ENCODE measurements at places on chromosomes 1 and 21.
A peak's percentile ranks its signal among the peaks of the same experiment; 100 is the strongest.

- DNase-seq, result no peak
Observed at GRCh38 chr1:157958263-157958662, 35.2 kb upstream of the KIRREL1 start.

GRCh38 chr1:246165826-246166709 lies 341.0 kb downstream of the SMYD3 start:
- DNase-seq, result no peak

DNA sequence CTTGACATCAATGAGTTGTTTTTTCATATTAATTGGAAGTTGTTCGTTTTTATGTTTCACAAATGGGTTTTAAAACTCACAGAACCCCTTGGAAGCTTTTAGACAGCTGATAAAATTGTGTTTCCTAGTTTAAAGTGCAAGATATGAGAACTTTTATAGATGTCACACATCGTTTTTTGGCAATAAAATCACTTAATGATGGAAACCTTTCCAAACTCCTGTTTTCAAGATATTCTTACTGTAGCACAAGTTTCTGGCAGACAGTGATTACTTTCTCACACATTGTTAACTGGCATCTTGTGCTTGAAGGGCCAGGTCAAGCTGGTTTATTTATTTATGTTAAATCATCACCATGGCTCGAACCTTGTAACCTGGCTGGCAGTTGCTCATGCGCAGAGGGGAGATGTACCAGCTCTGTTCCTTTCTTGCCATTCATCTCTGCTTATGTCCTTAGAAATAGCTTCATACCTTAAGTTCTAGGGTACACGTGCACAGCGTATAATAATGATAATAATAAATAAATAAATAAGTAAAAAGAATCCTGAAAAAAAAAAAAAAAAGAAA lies 10.2 kb upstream of the RCAN1 start:
- DNase-seq, result no peak

DNA sequence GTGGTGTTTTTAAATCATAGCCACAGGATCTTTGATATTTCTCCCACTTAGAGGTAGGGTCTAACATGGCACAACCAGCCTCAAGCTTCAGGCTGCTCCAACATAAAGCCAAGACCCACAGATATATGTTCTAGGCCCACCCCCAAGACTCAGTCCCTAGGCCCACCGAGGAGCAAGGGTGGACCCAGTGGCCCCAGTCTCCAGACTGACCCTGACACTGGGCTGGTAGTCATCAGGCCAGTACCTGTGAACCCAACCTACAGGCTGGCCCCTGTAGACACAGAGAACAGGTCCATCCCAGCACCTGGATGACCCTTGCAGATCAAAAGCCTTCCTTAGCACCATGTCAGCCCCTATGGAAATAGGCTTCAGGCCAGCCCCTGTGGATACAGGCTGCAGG lies 60.5 kb downstream of the NEGR1 start:
- DNase-seq, result no peak

DNA sequence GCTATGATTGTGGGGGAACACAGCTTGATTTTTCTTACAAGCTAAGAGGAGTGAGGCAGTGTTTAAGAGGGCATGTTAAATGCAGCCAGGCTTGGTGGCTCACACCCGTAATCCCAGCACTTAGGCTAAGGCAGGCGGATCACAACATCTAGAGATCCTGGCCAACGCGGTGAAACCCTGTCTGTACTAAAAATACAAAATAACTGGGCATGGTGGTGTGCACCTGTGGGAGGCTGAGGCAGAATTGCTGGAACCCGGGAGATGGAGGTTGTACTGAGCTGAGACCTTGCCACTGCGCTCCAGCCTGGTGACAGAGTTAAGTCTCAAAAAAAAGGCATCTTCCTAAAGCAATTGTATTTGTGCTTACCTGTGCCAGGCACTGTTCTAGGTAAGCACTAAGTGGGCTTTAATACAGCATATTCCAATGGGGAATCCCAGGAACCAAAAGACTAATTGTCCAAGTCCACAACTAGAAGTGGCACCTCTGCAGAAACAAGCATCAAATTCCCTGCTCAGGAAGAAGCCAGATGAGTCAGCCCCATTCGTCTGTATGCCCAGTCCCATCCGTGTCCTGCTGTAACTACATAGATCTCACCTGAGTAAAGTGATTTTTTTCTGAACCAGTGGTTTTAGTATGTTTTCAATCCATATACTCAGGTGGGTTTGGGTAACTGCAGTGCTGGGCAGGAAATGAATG lies 4.6 kb downstream of the RCC1 start:
- DNase-seq, result no peak

DNA sequence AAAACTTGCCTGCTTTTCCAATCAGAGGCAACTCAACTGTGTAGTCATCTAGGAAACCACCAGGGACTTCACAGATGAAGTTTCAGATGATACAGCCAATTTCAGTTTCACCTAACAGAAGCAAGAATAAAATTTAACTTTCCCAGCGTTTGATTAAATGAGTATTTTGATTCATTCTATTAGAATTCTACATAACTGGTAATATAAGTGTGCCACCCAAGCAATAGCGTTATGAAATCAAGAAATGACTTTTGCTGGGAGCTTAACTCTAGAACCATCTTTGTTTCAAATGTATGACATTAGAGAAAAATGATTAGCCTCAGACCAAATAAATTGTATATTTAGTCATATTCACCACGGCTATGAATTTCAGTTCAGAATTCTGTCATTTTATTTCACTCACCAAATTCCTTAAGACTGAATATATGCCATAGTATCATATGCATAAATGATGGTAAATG lies 239.3 kb downstream of the NRIP1 start:
- no peak for DNase-seq

DNA sequence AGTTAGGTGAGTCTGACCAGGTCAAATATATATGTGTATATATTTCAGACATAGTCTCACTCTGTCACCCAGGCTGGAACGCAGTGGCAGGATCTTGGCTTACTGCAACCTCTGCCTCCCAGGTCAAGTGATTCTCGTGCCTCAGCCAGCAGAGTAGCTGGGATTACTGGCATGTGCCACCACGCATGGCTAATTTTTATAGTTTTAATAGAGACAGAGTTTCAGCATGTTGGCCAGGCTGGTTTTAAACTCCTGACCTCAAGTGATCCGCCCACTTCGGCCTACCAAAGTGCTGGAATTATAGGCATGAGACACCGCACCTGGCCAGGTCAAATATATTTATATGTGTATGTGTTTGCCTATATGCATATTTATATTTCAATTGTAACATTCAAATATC lies 581.5 kb upstream of the B3GALT2 start:
- no peak for DNase-seq

DNA sequence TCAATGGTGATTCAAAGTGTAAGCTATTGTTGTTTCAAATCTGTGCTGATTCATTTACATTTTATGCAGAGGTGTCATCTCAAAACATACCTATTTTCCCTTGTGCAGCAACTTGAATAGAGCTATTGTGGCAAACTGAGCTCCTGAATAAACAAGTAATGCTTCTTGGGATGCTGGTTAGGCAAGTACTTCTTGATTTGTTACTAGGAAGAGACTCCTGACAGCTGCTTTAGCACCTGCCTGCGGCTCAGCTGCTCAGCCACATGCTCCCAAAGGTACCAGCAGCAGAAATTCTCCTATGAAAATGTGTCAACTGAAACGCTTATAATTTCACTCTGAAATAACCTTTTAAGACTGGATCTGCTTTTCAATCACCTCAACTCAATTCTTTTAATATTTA lies 352.3 kb downstream of the RYR2 start:
- no peak for DNase-seq

GRCh38 chr1:221606256-221606655 lies 135.6 kb downstream of the DUSP10 start:
- no peak for DNase-seq

DNA sequence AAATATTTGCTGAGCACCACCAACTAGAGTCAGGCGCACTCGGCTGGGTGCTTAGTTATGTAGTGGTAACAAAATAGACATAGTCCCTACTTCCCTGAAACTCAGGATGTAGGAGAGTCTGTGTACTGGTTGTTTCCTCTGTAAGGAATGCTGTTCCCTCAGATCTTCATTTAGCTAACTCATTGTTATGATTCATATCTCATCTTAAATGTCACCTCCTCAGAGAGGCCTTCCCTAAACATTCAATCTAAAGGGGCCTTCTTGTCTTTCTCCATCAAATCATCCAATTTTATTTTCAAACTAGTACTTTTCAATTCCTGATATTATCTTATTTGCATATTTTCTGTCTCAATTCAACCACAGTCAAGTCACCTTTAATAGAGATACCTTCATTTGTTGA lies 132.9 kb downstream of the PIK3R3 start:
- no peak for DNase-seq

DNA sequence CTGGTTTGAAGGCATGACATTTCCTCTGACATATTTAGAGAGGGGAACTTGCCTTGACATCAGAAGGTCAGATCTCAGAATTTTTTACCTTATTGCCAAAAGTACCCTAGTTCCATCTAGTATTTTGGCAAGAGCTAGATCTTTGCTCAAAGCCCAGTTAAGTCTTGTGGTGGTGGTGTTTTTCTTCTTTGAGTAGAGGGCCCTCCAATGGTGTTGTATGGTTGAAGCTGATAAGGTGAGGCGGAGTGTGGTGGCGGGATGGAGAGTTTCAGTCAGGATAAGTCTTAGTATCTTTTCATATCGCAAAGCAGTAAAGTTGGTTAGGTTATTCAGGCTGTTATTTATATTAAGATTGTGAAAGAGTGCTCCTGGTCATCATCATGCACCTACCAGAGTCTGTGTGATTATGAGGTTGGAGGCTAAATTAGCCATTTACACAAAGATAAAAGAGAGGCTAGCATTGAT lies 20.1 kb upstream of the MACF1 start:
- DNase-seq, result no peak

DNA sequence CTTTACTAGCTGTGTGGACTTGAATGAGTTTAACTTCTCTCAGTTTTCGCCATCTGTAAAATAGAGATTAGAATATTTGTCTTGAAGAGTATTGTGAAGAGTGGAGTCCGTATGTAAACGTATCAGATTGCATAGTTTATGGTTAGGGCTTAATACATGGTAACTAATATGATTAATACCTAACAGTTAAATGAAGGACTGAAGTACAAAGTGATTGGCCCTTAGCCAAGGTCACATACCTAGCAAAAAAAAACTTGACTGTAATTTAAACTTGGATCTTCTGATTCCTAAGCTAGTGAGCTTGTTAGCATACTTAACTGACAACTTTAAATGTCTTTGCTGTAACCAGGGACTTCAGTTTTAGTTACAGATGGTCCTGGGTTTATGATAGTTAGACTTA lies 1.9 kb downstream of the GIPC2 start:
- no peak for DNase-seq

DNA sequence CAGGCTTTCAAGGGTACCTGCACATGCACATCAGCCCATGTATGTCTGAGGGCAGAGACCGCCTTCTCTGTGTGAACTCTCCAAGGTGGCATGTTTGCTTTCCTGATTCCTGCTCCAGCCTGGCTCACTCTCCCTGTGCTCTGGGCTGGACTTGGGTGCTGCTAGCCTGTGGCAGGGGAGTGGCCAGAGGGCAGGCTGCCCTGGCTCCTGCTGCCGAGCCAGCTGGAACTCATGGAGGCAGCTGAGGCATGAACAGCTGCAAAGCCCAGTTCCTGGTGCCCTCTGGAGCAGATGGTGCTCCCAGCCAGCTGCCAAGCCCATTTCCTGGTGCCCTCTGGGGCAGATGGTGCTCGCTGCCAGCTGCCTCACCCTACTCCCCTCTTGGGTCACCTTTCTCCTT lies 7.6 kb downstream of the UBL4B start:
- no peak for DNase-seq

- DNase-seq, result no peak
Observed at GRCh38 chr1:114700036-114700600, 4.8 kb upstream of the AMPD1 start.

DNA sequence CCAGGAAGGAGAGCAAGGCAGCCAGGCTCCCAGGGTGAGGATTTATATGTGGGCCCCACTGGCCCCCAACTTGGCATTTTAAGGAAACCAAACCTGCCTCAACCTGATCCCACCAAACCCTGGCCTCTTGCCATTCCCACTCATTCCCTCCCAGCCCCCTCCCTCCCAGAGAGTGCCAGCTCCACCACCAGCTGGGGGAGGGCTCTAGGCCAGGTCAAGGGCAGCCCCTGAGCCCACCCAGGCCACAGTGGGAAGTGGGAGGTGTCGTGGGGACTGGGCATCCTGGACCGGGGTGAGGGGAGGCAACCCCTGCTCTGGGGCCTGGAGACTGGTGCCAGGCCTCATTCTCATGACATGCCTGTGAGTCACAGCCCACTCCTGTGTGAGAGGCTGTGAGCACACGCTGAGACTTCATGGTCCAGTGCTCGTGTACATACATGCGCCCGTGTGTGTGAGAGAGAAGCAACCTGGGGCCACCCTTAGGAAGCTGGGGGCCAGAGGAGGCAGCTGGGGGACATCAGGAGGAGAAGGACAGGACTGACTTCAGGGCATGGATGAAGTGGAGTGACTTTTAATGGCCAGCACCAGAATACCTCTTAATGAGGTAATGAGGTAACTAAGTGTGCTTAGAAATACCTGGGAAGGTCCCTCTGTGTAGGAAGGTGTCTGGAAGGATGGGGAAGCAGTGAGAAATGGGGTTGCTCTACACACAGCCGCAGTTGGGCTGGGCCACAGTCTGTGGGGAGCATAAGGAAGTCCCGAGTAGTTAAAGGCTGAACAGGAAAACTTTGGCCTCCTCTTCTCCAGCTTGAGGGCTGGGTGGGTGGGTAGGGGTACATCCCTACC lies at the start of gene S100A2:
Gene S100A2, minus strand, starts transcription at position 316 of the 846 bp plus-strand sequence. CDS start 1,967 bp downstream, outside the sequence.
- DNase-seq, result peak; percentile 51

GRCh38 chr1:69373520-69373919 lies 194.2 kb upstream of the LRRC7 start:
- DNase-seq, result no peak

- no peak for DNase-seq
Observed at GRCh38 chr1:151311011-151311410, 16.2 kb downstream of the PI4KB start.

GRCh38 chr1:14606632-14607031 lies 8.1 kb downstream of the KAZN start:
- no peak for DNase-seq

- DNase-seq, result no peak
Observed at GRCh38 chr1:11473491-11474034, 5.4 kb upstream of the DISP3 start.

DNA sequence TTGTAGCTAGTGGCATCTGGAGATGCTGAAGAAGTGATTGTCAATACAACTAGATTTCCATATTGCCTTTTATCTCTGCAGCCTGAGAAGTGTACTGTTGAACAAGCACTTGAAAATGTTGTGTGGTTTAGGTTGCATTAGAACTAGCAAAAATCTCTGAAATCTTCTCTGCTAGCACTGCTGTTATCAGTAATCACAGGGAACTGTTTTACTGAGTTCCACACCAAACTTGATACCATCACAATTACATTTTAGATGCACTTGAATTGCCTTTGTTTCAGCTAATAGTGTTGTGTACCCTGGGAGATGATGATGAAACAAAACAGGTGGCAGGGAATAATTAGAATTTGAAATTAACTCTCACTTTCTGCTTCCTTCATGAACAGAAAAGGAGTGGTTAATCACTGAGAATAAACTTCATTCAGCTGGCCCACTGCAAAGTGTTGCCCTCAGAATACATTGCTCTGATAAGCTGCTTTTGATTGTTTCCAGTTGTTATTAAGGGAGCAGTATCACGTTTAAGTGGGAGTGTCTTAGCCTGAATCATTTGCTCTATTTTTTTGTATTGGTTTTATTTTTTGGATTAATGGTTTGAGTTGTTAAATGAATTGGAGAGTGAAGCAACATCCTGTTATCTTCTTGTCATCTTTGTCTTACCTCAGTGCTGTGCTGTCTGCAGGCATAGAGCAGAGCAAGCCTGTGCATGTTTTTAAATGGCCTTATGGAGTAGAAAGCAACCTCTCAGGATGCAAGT lies 13.0 kb downstream of the FAM20B start:
- no peak for DNase-seq
